ENCODE measurements at places on chromosomes 11 and 22.

DNA sequence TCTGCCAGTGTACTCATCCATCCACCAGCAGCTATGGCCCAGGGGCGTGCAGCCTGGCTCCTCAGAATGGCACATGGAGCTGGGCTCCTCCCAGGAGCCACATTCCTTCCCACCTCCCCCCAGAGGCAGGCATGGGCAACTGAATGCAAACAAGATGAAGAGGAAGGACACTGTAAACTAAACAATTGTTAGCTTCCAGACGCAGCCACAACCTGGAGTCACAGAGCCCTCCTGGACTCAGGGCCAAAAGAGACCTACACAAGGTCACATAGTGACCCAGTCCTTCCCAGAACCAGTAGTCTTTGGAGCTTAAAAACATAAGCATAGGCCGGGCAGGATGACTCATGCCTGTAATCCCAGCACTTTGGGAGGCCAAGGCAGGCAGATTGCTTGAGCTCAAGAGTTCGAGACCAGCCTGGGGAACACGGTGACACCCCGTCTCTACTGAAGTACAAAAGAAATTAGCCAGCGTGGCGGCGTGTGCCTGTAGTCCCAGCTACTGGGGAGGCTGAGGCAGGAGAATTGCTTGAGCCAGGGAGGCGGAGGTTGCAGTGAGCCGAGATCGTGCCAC lies 30.7 kb upstream of the CLDN5 start:
- no peak for DNase-seq

DNA sequence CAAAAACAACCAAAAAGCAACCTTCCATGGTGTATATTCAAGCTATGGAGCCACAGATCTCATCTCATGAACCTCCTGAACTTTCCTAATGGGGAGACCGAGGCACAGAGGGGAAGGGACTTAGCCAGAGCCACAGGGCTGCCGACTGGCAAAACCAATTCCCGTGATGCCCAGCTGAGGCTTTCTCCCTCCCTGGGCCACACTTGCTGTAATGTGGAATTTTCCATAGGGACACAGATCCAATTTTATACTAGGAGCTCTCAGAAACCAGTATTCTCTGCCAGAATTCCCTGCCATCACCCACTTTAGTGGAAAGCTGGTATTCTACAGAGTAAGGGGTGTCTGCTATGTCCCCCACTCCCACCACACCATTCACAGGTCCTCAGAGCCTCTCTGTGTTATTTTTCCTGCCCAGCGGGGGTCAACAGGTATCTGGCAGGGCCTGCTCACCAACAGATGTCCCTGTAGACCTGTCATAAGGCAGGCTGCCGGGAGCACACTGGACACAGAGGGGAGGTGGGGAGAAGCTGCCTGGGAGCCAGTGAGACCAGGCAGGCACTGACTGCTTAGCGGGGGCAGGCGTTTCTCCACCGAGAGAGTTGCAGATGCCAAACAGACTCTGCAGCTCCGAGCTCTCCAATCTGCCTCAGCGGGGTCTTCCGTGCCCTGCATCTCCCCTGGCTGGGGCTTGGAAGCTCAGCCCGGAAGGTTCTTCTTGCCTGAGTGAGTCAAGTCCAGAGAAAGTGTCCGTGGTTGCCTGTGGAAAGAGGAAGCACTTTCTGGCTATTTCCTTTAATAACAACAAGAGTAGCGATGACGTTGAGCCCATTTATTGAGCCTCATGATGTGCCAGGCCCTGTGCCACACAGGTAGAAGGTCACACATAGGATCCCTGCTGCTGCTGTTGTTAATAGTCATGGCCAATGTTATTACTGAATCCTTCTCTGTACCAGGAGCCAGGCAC lies 26.3 kb downstream of the RPS6KA4 start:
- no peak for DNase-seq

GRCh38 chr22:29270475-29271271 lies 2.6 kb downstream of the EWSR1 start:
- no peak for DNase-seq

- no peak for DNase-seq
Measured at GRCh38 chr11:132050049-132050448, 679.6 kb downstream of the NTM start.

GRCh38 chr11:45057938-45058646 lies 88.3 kb upstream of the PRDM11 start:
- DNase-seq = no peak

GRCh38 chr11:134780486-134781147 lies 368.6 kb upstream of the B3GAT1 start:
- DNase-seq = no peak

- peak; percentile 92 for DNase-seq
Measured at GRCh38 chr11:76799066-76799804, 16.1 kb downstream of the TSKU start.

DNA sequence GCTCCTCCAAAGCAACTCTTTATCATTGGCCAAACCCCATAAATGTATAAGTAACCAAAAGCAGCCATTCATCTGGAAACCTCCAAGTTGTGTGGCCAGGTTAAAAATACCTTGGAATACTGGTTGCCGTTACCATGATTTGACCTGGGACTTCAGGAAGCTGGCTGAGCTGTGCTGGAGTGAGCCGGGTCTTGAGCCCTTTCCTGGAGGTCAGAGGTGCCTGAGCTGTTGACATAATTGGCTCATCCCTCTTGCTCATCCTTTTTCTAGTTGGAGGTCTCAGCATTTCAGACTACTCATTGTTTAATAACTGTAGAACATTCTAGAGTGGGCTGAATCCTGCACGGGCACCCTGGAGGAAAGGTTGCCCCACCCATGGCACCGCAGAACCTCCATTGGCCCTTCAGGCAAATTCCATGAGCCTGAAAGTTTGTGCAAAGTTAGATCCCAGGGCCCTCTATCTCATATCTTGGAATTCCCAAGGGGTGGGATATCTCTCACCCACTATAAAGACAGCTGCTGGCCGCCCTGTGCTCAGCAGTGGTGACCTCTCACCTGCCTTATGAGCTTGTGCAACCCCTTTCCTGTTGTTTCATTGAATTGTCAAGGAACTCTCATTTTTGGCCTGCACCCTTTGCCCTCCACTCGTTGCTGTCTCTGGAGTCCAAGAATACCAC lies 77.0 kb downstream of the C22orf31 start:
- DNase-seq = no peak

GRCh38 chr11:61973476-61974162 lies 6.2 kb upstream of the FTH1 start:
- peak; percentile 34 for DNase-seq

DNA sequence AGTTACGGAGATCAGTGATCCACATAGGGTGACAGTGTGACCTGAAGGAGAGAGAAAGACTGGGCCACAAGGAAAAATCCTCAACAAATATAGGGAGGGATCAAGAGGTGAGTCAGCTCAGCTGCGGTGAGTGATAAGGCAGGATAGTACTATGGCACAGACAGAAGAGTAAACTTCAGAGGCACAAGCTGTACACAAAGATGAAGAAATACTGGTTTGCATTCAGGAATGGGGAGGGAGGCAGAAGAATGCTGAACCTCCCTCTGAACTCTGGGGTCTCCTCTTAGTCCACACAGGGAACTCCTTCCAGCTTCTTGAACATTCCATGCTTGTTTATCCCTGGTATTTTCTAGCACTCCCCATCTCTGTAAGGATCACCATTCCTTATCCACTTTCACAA lies 162.7 kb downstream of the BARX2 start:
- no peak for DNase-seq

DNA sequence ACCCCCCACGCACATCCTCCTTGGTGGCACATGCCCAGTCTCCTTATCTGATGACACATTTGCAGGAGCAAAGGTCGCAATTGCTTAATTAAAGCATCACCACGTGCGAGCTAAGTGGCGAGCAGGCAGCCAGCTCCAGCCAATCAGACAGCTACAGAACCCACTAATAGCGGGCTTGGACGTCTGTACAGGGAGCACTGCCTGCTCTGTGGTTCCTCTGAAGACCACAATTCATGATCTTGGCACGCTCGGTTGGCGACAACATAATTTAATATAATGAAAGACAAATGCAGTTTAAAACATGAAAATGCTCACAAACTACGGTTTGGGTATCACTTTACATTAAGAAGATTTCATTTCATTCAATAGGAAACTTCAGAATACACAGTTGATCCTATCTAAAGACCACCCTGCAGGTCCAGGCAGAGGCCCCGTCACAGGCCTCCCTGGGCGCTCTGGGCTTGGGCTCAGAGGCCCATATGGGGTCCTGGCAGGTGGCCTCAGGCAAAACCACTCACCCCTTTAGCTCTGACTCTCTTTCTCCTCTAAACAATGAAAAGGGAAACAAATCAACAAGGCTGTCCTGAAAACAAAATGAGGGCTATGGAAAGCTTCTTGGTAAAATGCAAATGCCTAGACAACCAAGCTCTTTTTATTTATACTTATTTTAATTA lies 10.4 kb downstream of the PACSIN2 start:
- DNase-seq = no peak

- DNase-seq = no peak
Measured at GRCh38 chr11:91365986-91366585, 858.5 kb upstream of the FAT3 start.

DNA sequence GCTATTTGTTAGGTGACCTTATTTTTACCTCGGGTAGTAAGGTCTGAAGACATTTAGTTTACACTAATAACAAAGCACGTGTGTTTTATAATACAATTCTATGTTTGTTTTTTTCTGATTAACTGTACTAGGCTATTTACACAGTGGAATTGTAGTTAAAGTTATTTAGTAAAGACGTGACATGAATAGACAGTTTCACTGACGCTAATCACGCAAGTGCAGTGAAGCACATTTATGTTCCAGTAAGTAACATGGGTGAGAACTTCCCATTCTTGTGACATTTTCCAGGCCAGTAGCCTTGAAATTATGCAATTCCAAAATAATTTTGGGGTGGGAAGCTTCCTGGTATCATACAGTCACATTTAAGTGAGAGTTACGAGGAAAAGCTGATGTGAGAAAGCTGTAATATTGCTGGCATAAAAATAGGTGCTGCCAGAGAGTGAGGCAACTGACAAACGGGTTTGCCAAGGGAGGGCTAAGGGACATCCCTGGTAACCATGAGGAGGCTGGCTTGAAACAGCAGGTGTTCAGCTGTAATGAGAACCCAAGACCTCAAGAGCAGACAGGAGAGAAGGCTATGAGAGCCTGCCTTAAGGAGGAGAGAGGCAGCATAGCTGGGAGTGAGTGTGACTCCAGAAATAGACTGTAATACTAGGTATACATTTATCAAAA lies 378.8 kb downstream of the DCDC1 start:
- DNase-seq = no peak

DNA sequence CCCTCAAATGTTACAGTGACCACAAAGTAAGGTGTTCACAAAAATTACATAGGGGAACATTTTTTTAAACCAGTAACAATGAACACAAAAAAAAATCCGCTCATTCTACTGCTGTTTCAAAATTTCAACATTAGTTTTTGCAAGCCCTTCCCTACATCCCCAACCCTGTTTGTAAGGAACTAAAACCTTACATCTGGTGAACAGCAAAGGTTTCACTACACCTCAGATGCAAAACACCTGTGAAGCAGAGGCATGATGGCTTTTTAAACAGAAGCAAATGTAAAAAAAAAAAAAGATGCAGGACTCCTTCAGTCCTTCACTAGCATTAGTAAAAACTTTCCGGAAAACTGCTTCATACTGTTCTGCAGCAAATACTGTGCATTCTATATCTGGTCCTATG lies 50.0 kb upstream of the API5 start:
- no peak for DNase-seq

GRCh38 chr11:64089915-64090805 lies 54.4 kb downstream of the FLRT1 start:
- DNase-seq = no peak

DNA sequence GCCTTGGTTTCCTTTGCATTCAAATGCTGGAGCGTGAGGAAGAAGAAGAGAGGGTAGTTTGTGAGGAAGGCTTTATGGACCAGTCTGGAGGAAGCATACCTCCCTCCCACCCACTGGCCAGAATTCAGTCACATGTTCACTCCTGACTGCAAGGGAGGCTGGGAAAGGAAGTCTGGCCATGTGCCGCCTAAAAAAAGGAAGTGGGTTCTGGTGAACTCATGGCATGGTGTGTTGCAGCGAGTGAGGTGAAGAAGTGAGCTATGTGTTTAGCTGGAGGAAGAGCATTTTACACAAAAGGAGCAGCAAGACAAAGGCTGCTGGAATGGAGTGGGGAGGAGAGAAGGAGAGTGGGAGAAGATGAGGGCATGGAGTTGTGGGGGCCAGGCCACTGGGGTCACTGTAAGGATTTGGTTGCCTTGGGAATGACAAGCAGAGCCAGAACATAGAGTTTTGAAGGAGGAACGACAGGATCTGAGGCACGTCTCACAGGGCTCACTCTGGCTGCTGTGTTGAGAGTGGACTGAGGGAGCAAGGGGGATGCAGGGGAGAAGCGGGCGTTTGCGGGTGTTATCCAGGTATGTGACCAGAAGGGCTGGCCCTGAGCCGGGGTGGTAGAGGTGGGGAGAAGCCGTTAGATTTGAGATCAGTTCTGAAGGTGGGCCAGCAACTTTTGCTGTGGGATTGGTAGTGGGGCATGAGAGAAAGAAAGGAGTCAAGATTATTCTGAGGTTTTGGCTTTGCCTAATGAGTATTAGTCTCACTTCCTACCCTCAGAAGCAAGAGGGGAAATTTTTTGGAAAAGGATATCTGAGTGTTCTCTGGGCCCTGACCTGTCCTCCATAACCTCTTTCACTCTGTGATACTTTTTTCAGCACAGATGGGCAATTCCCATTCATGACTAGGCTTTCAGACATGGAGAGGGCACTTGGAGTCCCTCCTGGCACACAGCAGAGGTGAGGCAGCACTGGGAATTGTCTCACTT lies 26.4 kb downstream of the BMAL1 start:
- DNase-seq = no peak

- no peak for DNase-seq
Measured at GRCh38 chr11:118897721-118898310, 14.1 kb downstream of the CXCR5 start.

GRCh38 chr22:50506611-50507420 lies 686 bp downstream of the LMF2 start:
- DNase-seq = no peak

- DNase-seq = no peak
Measured at GRCh38 chr11:13784855-13785254, 116.4 kb downstream of the FAR1 start.

GRCh38 chr22:48442663-48443062 lies 1385.0 kb downstream of the BRD1 start:
- no peak for DNase-seq

GRCh38 chr11:119663279-119663678 lies 65.7 kb downstream of the NECTIN1 start:
- no peak for DNase-seq

DNA sequence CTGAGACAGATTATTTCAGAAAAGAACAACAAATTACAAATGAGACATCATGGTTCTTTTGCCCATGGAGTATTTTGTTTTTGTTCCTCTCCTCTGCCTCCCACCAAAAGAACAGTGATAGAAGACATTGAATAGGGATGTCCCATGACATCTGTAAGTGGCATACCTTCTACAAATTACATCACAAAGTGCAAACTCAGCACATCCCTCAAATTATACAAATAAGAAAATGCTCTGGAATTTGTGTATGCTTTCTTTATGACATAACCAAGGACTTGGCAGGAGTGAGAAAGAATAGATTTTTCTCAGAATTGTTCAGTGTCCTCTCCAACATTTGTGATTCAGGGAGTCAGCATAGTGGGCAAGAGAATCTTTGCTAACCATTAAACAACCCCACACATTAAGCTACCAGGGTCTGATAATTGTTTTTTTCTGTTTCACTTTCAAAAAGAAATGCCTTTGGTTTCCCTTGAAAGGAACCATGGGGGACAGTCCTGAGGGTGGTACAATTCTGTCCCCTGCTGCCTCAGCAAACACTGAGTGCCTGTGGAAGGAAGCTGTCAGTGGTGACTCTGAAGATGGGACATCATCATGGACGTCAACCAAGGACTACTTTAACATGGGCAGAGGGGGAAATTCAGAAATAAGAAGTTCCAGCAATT lies 430.3 kb downstream of the AASDHPPT start:
- no peak for DNase-seq

- DNase-seq = no peak
Measured at GRCh38 chr11:13098063-13098462, 88.9 kb downstream of the RASSF10 start.

Data from D721Med (cell line).